ENCODE measurements at places on chromosomes 5 and 9.

GRCh38 chr9:136059851-136060670, 35.0 kb downstream of the NACC2 start:
- no peak for DNase-seq

DNA sequence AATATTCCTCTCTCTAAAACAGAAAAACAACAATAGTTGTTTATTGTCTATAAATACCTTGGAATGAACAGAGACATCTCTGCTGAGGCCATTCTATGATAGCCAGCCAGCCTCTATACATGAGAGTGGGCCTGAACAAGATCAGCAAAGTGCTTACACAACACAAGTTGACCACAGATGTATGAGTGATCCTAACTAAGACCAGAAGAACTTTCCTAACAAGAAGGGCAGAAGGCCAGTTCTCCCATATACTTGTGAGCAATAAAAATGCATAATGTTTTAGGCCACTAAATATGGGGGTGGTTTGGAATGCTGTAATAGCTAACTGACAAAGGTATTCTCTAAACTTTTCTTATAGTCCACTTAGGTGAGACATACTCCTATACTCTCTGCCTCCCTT, 345.7 kb downstream of the SPATA31D1 start:
- DNase-seq: no peak

GRCh38 chr5:149338364-149338763, 6.9 kb upstream of the GRPEL2 start:
- no peak for DNase-seq

GRCh38 chr5:168438349-168438748, 47.9 kb upstream of the RARS1 start:
- DNase-seq: no peak

DNA sequence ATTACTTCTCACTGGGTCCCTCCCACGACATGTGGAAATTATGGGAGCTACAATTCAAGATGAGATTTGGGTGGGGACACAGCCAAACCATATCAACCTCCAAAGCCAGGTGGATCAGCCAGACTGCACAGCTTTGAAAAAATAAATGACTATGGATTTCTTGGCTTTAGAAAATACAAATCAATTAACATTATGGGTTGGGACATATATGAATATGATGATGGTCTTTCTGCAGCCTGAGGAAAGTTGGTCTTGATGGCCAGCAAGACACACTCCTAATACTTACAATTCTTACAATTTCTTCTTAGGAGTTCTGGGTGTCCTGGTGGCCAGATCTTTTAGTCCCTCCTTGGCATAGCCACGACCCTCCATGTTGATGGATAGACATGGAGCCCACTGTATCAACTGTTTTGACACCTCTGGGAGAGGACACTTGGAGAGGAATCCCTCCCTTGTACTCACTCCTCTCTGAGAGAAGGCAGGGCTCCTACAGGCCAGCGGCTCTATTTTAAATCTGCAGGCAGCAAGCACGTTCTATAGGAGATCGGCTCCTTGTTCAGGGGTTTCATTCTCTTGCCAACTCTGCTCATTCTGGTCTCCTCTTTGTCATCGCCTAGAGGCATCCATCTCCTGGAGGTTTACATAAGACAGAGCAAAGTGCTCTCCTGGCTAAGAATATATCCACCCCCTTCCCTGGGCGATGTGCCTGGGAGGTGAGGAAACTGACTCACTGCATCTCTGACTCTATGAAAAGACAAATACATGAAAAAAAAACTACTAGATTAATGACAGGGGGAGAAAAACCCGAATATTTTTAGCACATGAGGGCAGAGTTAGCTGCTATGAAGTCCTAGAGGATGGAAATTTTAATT, 145.9 kb downstream of the CARTPT start:
- no peak for DNase-seq

DNA sequence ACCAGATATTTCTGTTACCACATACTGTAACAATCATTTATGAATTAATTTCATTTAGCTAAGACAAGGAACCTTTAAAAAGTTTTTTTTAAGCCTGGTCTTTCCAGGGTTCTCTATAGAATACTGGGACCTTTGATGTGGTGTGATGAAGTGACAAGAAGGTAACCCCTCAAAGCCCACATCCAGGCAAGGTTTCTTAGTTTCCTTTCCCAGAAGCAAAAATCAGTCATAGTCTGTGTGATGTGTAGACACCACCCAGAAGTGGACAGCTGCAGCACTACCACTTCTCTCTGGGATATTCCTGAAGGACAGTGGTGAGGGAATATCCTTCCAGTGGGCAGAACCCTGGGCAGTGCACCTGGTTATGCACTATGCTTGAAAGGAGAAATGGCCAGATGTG, 115.6 kb downstream of the TTC39B start:
- DNase-seq: no peak

DNA sequence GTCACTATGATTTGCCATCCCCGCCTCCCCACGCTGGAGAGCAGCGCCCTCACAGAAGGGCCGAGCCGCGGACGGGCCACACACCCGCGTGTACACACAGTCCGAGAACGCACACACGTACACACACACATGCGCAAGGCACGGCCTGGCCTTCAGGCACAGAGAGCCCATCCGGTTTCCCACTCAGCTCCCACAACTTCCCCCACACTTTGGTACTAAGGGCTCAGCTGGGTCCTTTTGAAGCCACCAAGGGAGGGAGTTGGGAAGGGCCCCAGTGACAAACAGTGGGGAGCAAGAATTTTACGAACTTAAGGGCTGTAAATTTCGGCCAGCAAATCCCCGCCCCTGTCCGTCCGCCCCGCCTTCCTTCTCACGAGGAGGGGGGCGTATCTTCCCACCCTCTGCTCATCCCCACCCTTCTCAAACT, 133.3 kb upstream of the HAND1 start:
- no peak for DNase-seq
